ENCODE measurements at places on chromosomes 1 and 21. TPM values are rescaled to one million over a fixed set of nuclear protein-coding genes. Genes with fewer than 3 reads are reported as not detected.

- H3K4me3 ChIP-seq, result no peak overlapping the region
- no peak overlapping the region for H3K27ac ChIP-seq
- no peaks in the 10 kb centered on the region for H3K27me3 ChIP-seq
- no peaks in the 10 kb centered on the region for H3K36me3 ChIP-seq
- H3K4me1 ChIP-seq, result no peaks in the 10 kb centered on the region
These were observed 173.0 kb upstream of the PALMD start for GRCh38 chr1:99472893-99473292.

- no peak for DNase-seq
- H3K4me1 ChIP-seq, result no peaks in the 10 kb centered on the region
- no peaks in the 10 kb centered on the region for H3K27me3 ChIP-seq
- H3K4me3 ChIP-seq, result no peak overlapping the region
- H3K36me3 ChIP-seq, result no peaks in the 10 kb centered on the region
- no peak overlapping the region for H3K27ac ChIP-seq
These were observed 113.9 kb upstream of the CACNA1E start for GRCh38 chr1:181369416-181369815.

Gene CSRP1
- total RNA-seq, result 24.1 TPM

DNA sequence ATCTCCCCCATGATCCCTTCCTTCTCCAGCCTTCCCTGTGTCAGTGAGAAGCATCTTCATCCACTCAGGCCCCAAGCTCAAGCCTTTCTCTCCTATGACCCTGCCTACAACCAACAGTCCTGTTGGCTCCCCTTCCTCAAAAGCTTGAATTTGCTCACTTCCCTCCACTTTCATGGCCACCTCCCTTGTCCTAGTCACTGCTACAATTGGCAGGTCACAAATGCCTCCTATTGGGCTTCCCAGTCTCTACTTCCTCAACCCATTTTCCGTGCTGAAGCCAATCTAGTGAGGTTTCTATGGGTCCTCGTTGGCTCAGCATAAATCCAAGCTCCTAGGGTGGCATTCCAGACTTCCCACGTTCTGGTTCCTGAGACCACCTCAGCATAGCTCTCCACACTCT, 40.2 kb upstream of the SLC6A9 start:
- peaks cover 4% of the 10 kb centered on the region for H3K4me1 ChIP-seq
- H3K27me3 ChIP-seq, result no peaks in the 10 kb centered on the region
- no peaks in the 10 kb centered on the region for H3K36me3 ChIP-seq
- H3K4me3 ChIP-seq, result no peak overlapping the region
- H3K27ac ChIP-seq, result no peak overlapping the region

DNA sequence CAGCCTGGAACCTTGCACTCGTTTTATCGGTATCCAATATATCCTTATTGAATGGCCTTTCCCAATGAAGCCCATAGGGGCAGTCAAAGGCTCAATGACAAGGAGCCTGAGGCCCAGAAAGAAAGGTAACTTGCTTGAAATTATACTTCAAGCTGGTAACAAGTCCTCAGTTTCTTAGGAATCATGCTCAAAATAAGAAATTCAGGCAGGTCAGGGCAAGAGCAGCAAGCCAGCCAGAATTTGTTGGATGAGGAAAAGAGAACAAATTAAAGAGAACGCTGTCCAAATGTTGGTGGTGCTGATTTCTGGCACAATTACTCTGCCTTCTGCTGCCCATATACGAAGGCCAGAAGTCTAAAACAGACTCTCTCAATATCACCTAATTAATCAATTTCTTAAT, 77.6 kb downstream of the DDX20 start:
- no peak overlapping the region for H3K4me3 ChIP-seq
- H3K27ac ChIP-seq, result no peak overlapping the region
- no peaks in the 10 kb centered on the region for H3K27me3 ChIP-seq
- no peaks in the 10 kb centered on the region for H3K4me1 ChIP-seq
- H3K36me3 ChIP-seq, result no peaks in the 10 kb centered on the region

- peaks cover 3% of the 10 kb centered on the region for H3K4me1 ChIP-seq
- H3K27me3 ChIP-seq, result peaks cover 1% of the 10 kb centered on the region
- H3K4me3 ChIP-seq, result no peak overlapping the region
These were observed 272.9 kb downstream of the TGFB2 start for GRCh38 chr1:218617986-218618385.

Measured in H1 (cell line).